ENCODE measurements at places on chromosomes 3 and 15. TPM values are rescaled to one million over a fixed set of nuclear protein-coding genes. Genes with fewer than 3 reads are reported as not detected.

- H3K4me3 ChIP-seq, result no peak overlapping the region
- H3K36me3 ChIP-seq, result no peaks in the 10 kb centered on the region
- no peaks in the 10 kb centered on the region for H3K27me3 ChIP-seq
- no peaks in the 10 kb centered on the region for H3K4me1 ChIP-seq
Observed at GRCh38 chr3:13427662-13428603, 7.8 kb upstream of the NUP210 start.

GRCh38 chr3:35336601-35337000, 302.7 kb upstream of the ARPP21 start:
- H3K4me1 ChIP-seq, result no peaks in the 10 kb centered on the region
- H3K4me3 ChIP-seq, result no peak overlapping the region
- no peaks in the 10 kb centered on the region for H3K36me3 ChIP-seq
- DNase-seq, result no peak
- H3K27me3 ChIP-seq, result no peaks in the 10 kb centered on the region
- H3K27ac ChIP-seq, result no peak overlapping the region

GRCh38 chr3:143924522-143925285, 46.9 kb upstream of the DIPK2A start:
- H3K27ac ChIP-seq, result no peak overlapping the region
- H3K27me3 ChIP-seq, result no peaks in the 10 kb centered on the region
- DNase-seq, result no peak
- H3K36me3 ChIP-seq, result no peaks in the 10 kb centered on the region

DNA sequence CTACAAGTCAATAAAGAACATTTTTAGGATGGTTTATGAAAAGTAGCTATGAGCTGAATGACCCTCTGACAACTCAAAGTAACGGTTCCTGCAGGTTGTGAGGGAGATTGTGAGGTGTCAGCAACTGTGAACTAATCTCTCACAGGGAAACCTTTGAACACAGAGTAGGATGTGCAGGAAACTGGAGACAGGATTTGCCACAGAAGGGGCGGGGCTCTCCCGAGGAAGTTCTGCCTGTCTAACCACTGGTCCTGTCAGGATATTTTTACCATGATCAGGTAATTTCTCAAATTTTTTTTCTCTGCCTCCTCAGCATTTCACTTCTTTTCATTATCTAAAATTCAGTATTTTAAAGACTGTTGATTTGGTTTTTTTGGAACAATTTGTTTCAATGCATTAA, 33.3 kb downstream of the LEO1 start:
- H3K27me3 ChIP-seq, result no peaks in the 10 kb centered on the region
- H3K36me3 ChIP-seq, result no peaks in the 10 kb centered on the region
- H3K4me1 ChIP-seq, result no peaks in the 10 kb centered on the region
- no peak for DNase-seq
- no peak overlapping the region for H3K4me3 ChIP-seq

- H3K4me1 ChIP-seq, result no peaks in the 10 kb centered on the region
- no peak overlapping the region for H3K27ac ChIP-seq
- DNase-seq, result no peak
- no peak overlapping the region for H3K4me3 ChIP-seq
Observed at GRCh38 chr15:79041601-79042168, 48.9 kb downstream of the RASGRF1 start.

DNA sequence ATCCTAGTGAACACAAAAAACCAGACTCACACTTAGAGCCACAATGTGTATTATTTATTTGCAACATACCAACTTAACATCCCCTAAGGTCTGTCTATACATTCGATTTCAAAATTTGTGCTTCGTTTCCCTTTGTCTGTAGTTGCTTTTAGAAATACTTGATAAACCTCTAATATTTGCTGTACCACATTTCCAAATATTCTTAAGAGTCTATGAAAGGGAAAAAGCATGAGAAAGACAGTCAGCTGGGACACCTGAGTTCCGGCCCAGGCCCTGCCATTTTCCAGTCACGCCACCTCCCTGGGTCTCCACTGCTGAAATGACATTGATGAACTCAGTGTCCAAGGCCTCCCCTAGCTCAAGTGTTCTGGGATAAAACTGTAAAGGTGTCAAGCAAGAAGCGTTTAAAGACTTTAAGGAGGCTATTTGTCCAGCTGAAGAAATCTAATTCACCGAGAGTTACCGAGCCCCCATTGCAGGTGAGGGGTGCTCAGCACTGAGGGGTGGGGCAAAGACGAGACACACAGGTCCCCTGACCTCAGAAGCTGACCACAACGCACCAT, 26.6 kb downstream of the LRRC2 start:
- H3K36me3 ChIP-seq, result no peaks in the 10 kb centered on the region
- no peaks in the 10 kb centered on the region for H3K27me3 ChIP-seq
- no peak overlapping the region for H3K27ac ChIP-seq
- DNase-seq, result no peak

Gene TRIM42
- not detected for total RNA-seq

Gene HRG
- total RNA-seq, result not detected

Gene IDH3A
- total RNA-seq, result 60.7 TPM

Gene PLA2G4E
- not detected for total RNA-seq

All from aorta (tissue), 5 donors.